Skin of body (tissue), 3 donors: ENCODE measurements at places on chromosomes 7 and 10. TPM values are rescaled to one million over a fixed set of nuclear protein-coding genes. Genes with fewer than 3 reads are reported as not detected.

Gene LDB3
- 25.0 TPM for total RNA-seq

Gene PITX3
- 0.39 TPM for total RNA-seq

Gene ADCK2
- total RNA-seq: 15.2 TPM

Gene LRCH4
- total RNA-seq: 13.3 TPM

Gene C10orf95
- 0.39 TPM for total RNA-seq

Gene LRIT2
- total RNA-seq: not detected

Gene ASAH2
- 0.49 TPM for total RNA-seq

Gene ZNF804B
- not detected for total RNA-seq
